NCI-H524 treated with DMSO at 0.1 percent for 48 hours (cell line): ENCODE measurements at places on chromosomes 1 and 21.

DNA sequence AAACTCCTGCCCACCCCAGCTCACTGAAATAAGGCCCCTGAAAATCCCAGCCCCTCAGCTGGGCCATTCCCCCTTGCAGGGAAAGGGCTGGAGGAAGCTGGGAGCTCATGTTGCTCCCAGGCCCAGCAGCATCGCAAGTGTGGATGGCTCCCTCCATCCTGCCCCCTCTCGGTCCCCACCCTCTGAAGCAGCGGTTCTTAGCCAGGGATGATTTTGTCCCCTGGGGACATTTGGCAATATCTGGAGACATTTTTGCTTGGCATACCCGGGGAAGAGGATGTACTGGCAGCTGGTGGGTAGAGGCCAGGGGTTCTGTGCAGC, 56.8 kb downstream of the PSMG1 start:
- DNase-seq = no peak

GRCh38 chr1:72397786-72398185, 115.4 kb upstream of the NEGR1 start:
- no peak for DNase-seq

DNA sequence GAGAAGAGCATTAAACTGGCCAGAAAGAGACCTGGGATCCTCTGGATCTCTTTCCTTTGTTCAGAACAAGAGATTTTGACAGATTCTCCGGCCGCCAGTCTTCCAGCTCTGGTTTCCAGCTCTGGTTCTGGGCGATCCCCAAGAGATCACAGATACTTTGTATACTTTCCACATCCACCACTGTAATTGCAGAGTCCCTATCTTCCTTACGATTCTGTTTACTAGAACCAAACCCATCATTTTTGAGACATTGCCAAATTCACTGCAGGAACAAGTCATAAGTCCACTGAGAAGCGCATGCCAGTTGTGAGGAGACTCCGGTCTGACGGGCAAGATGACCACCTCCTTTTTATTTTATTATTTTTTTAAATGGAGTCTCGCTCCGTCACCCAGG, 505.2 kb downstream of the SMYD3 start:
- DNase-seq = no peak

DNA sequence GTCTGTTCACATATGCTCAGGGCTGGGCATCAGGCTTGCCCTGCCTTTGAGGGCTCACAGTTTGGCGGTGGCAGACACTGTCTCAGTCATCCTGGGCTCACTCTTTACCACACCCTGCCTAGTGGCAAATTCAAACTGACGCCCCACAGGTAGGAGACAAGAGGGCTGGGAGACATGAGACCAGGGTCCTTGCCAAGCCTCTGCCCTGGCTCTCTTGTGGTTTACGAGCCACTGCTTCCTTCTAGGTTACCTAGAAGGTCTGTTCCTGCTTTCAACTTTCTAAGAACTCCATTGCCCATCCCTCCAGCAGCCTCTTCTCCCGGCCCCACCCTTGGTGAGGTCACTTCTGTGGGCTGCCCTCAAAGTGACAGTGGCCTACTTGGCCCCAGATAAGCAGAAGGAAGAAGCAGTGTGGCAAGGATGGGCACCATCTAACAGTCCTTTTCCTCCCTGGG, 10.5 kb downstream of the KIF21B start:
- no peak for DNase-seq

GRCh38 chr1:192866241-192866868, 57.5 kb downstream of the RGS2 start:
- no peak for DNase-seq

DNA sequence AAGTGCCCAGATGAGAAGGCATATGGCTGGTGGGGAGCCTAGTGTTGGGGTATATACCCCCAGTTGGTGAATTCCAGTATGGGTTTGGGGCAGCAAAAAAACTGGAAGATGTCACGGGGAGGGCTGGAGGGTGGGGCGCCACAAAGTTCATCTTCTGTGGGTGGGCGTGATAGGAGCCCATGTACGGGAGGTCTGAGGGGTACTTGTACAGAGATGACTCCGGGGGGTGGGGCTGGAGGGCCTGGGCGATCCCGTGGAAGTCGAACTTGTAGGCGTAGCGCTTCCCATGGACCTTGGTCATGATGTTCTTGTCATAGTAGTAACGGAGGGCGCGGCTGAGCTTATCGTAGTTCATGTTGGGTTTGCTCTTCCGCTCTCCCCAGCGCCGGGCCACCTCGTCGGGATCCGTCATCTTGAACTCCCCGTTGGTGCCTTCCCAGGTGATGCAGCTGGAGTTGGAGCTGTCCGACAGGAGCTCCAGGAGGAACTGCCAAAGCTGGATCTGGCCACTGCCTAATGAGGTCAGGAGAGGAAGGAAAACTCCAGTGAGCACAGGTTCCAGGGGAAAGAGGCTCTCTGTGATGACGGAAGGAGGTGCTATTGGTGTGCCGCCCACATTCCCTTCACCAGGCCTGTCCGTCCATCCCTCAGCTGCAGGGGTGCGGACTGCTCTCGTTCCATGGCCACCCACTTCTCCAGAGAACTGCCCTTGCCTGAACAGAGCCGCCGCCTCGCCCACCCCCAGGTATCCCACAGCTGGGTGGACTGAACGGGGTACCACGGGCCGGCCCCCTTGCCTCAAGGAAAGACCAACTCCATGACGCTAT, 114.7 kb downstream of the ERG start:
- DNase-seq = no peak

- DNase-seq = no peak
Measured at GRCh38 chr1:10186331-10187025, 23.9 kb upstream of the KIF1B start.

DNA sequence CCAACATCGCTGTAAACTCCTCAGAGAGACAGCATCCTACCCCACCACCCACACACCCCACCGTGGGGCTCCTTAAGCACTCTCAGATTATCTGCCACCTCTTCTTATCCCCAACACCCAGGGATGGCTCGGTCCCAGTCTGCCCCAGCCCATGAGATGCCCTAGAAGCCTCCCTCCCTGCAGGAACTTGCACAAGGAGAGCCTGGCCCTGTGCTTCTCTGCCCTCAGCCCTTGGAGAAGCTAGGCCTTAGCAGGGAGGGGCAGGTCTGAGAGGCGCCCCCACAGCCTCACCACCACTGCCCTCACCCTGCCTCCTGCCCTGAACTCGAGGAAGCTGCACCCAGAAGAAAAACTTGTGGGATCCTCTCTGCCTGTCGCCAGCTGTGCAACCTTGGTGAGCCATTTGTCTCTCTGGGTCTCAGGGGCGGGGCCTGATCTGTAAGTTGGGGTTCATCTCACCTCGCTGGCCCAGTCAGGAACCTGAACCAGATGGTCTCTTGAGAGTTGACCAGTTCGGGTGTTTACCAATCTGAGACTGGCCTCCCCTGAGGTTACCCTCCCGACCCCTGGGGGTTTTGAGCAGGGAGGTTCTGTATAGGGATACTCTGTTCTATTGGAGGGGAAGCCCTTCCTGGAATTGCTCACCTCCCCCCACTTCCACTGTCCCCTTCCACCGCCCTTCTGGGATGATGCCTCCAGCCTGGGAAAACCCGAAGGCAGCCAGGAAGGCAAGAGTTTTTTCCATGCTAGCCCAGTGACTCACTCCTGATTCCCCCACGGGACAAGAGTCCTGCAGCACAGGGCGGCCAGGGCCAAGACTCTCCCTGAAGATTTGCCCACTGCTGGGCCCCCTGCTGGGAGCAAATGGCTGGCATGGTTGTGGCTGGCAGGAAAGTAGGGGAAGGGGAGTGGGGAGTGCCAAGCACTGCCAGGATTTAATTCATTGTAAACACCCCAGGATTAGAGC, at the start of gene S100A3:
Gene S100A3, minus strand, starts transcription at position 537 of the 967 bp plus-strand sequence. CDS start 773 bp downstream, outside the sequence.
- DNase-seq = no peak

DNA sequence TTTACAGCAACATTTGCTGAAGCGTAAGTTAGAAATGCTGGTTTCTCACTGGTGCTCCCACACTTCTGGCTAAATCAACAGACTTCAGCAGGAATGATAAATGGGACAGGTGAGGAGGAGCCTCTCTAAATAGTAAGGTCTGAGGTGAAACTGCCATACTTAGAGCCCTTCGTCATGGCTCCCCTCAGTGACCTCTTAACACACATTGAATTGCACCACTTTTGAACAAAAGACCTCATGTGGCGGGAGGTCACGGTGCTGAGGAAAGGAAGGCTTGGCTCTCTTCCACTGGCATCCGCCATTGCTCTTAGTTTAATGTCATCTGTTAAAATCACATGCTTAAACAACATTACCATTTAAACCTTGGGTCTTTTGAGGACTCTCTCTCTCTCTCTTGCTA, 3.4 kb downstream of the MAP3K7CL start:
- DNase-seq = no peak

DNA sequence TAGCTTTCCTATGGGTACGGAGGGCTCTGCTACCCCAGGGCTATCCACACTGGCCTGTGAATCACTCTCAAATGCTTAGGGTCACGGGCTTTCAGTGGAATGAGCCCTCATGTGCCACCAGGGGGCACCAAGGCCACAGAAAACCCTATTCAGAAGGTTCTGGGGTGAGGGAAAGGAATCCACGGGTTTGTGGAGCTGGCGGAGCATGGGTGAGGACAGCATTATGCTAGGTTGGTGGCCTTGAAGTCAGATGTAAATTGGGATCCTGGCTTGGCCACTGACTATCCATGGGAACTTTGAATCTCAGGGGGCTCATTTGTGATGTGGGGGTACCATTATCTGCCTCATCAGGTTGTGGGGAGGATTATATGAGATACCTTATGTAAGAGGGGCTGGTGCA, 5.1 kb upstream of the LAMTOR5 start:
- no peak for DNase-seq

DNA sequence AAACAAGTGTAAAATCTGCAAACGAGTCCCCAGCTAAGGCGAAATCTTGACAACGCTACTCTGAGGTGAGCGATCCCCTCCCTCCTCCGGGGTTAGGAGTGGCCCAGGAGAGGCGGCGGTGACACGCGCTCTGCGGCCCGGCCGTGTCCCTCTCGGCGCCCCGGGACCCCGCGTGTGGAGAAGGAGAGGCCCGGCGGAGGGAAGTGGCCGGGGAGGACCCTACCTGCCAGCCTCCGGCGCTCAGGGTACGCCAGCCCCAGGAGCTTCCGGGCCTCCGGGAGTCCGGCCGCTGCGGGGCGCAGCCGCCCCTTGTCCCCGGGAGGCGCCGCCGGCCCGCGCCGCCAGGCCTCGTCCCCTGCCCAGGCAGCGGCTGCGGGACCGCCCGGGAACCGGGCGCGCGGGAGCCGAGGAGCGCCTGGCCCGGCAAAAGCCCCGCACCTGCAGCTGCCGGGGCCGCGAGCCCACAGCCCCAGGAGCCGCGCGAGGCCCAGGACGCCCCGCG, 543 bp downstream of the ABCB10 start:
- no peak for DNase-seq

GRCh38 chr1:244347942-244348341, 103.8 kb downstream of the ADSS2 start:
- no peak for DNase-seq

- no peak for DNase-seq
Measured at GRCh38 chr1:10852486-10852885, 56.0 kb upstream of the CASZ1 start.

DNA sequence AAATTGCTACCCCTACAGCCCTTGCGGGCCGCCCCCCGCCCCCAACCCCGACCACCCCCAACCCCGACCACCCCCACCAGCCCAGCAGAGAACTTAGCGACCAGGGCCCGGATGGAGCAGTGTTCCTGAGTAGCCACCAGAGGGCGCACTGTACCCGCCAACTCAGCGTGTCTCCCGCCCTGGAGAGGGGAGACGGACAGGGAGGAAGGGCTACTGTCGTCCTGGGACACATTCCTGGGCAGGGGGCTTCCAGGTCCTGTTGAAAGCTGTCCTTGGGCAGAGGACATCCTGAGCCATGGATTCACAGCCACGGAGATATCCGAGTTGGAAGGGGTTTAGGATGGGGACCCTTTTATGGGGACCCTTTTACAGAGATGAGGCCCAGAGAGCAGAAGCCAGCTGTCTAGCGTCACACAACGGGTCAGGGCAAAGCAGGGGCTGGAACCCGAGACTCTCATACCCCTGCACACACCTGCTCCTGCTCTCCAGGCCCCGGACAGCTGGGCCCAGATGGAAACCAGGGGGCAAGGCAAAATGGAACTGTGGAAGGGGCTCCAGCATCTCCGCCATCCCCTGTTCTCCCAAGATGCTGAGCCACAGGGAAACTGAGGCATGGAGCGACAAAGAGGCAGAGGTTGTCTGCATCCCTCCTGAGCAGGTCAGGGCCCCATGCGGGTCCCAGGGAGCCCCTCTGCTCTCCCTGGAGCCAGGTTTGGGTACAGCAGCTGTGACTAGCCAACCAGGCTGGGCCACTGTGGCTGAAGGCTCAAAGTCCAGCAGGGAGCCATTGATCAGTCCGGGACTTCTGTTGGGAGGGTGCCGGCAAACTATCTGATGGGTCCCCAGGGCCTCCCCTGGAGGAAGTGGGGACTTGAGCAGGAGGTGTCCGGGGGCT, 25.0 kb upstream of the LAPTM5 start:
- no peak for DNase-seq

DNA sequence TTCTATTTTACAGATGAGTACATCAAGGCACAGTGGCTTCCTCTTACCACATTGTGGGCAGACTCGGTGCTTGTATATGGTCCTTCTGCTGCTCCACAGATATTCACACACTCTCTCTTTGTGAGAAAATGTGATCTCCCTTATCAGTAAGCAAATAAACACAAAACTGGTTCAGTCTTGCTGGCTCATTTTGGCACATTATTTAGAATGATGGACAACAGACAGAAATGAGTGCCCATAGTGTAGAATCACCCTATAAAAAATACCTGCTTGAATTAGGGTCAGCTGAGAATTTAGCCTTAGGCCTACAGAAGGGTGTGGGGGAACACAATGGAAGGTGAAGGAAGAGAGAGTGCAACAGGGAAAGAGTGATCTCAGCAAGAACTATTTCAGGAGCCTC, 423.1 kb downstream of the HLX start:
- no peak for DNase-seq

DNA sequence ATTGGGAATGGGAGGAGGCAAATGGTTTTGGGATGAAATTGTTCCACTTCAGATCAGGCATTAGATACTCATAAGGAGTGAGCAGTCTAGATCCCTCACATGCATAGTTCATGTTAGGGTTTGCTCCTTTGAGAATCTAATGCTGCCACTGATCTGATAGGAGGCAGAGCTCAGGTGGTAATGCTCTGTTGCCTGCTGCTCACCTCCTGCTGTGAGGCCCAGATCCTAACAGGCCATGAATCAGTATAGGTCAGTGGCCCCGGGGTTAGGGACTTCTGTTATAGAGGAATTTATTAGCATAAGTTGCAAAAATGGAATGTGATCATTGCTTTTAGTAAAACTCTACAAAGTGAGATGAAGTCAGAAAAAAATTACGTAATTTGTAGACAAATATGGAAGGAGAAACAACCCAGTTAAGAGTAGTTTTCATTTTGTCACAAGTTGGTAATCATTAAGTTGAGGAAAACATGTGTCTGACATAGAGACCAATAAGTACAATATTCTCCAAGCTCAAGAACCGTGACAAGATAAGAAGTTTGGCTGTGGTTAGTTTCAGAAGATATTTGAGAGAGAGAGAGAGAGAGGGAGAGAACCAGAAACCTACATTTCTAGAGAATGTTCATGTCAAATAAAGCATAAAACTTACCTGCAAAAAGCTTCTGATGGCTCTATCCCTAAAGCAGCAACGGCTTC, 689.7 kb upstream of the PRMT6 start:
- DNase-seq = no peak

GRCh38 chr1:98688110-98688739, 26.7 kb downstream of the SNX7 start:
- no peak for DNase-seq
